Stimulated activated CD8-positive, alpha-beta memory T cell treated with anti-CD3 and anti-CD28 coated beads, Interleukin-7, amount 100 ng/mL, for 1 hour (primary cell): ENCODE measurements at places on chromosomes 6 and 20.

GRCh38 chr20:53915446-53916172 is 154.8 kb downstream of the BCAS1 start:
- DNase-seq, result peak; percentile 93

- DNase-seq, result no peak
These were observed 256.5 kb downstream of the HACE1 start for GRCh38 chr6:104603108-104603745.

- no peak for DNase-seq
These were observed 27.8 kb downstream of the FOXP4 start for GRCh38 chr6:41573985-41574384.

GRCh38 chr6:117007659-117008058 is 130.6 kb downstream of the RFX6 start:
- DNase-seq, result no peak

DNA sequence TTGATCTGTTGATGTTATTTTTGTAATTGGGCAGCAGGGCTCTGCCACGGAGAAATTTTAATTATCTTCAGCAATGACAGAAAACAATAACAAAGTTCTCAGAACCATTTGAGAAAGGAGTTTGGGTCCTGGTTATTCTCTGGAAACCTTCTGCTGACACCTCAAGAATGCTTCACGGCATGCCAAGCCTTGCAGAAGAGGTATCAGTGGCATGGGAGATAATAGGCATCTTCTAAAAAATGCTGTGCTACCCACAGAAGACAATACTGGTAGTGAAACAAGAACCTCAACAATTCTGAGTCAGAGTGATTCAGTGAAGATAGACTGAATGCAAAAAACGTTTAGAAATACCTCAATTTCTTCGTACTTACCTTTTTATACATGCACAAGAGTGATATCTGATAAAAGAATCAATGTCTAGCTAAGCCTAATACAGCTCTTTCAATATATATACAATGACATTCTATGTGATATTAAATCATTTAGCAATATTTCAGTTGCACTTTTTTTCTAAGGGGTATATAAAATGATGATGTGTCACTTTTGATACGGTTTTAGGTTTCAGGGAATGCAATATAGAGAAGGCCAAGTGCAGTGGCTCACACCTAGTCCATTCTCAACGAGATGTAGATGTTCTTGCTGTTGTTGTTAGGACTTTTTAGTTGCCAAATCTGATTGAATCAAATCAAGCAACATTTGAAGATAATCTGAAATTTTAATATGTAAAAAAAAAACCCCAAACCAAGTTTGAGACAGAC is 110.4 kb upstream of the COL21A1 start:
- DNase-seq, result no peak

- no peak for DNase-seq
These were observed 39.2 kb downstream of the FRMD1 start for GRCh38 chr6:168039849-168040248.

DNA sequence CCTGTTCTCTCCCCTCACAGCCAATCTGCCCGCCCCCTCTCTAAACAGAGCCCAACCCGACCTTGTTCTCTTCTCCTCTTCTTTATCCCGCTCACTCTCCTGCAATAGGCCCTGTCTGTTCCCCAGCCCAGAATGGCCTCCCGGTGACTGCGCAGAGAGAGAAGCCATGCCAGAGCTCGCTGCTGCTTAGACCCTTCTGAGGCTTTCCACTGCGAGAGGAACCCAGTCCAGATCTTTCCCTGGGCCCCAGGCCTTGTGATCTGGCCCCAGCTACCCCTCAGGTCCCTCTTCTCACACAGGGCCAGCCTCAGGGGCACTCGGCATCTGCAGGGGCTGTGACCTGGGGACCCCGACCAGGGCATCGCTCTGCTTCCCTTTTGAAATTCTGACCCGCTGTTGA is 58.1 kb downstream of the TMEM242 start:
- DNase-seq, result no peak

GRCh38 chr6:8619853-8620252 is 184.5 kb upstream of the SLC35B3 start:
- no peak for DNase-seq

DNA sequence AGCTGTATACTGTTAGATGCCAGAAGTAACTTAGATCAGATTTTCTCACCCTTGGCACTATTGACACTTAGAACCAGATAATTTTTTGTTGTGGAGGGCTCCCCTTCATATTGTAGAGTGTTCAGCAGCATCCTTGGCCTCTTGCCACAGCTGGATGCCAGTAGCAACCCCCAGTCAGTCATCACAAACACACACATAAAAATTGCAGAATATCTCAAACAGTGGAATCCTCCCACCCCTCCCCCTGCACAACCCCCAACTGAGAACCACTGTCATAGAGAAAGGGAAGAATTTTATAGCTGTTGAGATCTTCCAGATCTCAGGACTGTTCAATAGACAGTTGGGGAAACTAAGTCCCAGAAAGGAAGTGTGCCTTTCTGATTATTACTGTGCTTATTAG is 81.2 kb upstream of the VSTM2L start:
- no peak for DNase-seq

- DNase-seq, result no peak
These were observed 398.4 kb downstream of the BTBD9 start for GRCh38 chr6:38241200-38241871.

DNA sequence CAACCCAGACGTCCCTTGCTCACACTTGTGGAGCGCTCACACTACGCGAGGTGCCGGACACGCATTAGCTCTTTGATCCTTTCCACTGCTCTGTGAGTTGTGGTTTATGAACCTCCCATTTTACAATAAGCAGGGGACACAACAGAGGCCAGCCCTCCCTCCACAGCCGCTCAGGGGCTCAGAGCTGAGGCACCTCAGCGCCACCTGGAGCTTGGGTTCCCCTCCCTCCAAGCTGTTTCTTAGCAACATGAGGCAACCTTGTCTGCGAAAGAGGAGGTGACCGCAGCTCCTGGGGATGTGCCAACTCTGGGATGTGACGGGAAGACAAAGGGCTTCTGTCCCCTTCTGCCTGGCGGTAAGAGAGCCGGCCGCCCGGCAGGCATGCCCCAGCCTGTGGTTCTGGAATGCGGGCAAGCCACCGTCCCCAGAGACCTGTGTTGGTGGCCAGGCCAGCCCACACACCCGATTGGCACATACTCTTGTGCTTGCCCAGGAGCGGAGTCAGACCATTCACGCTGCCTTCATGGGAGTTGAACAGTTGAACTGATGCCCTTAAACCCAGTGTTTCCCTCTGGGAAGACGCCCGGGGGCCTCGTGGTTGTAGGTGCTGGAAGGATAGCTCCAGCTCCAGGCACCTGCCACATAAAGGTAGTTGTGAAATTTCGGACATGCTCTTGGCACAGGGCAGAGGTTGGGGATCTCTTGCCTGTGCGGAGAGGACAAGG is 44.5 kb downstream of the RBM38 start:
- no peak for DNase-seq

DNA sequence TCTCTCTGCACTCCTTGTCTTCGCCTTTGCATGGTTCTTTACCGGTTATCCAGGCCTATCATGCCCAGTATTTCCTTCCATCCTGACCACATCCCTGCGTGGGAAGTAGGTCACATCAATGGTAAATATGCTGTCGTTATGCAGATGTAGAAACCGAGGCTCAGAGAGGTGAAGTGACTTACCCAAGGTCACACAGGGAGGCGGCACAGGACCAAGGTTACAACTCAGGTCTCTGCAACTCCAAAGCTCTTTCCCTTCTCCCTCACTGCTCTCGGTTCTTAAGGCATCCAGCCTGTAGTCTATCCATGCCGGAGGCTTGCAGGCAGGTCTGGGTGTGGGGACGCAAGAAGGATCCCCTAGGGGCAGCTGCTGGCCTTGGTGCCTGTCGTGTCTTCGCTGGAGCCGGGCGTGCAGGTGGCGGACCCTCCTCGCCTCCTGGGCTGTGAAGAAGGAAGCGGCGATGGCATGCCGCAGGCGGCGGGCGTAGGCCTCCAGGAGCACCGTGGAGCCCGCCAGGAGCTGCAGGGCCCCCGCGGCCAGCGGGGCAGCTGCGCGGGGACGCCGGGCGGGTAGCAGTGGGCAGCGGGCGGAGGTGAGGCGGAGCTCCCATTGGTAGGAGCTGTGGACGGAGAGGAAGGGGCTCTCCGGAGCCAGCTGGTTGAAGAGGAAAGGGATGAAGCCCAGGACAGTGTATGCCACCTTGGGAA is 9.1 kb downstream of the OCSTAMP start:
- no peak for DNase-seq

GRCh38 chr20:57582432-57583288 is 21.8 kb downstream of the PCK1 start:
- no peak for DNase-seq

DNA sequence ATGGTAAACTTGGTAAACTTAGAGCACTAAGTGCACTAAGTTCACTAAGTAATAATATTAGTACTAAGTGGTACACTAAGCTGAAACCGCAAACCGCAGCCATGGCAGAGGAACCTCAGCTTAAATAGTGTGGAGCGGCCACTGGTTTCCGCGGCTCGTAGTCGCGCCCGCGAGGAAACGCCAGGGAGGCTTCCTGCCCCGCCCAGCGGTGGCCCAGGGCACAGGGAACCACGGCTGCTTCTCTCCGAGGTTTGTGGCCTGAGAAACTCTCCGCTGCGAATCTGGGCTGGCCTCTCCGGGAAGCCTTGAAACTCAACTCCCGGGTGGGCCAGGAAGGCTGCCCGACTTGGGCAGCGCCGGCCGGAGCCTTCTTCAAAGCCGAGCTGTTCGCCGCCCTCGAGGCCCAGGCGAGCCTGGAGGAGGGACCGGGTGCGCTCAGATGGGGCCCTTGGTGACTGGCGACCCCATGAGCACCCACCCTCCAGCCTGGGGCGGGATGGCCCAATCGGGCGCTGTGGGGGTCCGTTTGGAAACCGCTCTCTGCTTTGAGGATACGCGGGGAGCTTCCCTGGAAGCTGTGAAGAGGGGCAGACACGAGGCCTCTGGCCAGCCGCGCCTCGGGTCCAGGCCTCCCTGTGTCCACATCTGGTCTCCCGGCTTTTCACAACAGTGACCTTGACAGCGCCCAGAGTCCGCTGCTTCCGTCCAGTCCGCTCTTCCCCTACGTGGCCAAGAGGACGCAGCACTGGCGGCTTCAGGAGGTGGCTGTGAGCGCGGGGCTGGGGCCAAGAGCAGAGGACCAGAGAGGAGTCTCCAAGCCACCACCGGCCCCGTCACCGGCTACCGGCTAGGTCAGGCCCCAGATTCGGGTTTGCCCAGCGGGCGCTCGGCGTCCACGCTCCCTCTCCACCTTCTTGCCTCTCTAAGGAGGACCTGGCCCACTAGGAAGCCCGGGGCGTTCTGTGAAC is 25.4 kb upstream of the HLA-E start:
- peak; percentile 26 for DNase-seq

GRCh38 chr20:43981540-43981939 is 66.9 kb downstream of the TOX2 start:
- no peak for DNase-seq
